ENCODE measurements at places on chromosomes 7 and 10.

DNA sequence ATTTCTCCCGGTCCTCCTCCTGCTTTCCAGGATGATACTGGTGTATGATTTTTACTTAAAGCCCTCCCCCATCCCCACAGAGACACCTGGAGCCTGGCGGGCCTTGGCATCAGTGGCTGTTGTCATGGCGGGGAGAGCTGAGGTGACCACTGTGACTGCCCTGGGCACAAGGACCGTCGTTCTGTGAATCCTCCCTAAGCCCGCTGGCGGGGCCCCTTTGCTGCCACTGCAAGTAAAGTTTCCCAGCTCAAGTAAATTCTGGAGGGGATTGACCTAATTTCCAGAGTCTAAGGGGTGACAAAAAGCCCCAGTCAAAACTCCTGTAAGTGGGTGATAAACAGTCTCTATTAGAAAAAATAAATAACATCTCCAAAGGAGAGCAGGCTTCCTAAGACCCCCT lies 393.2 kb upstream of the PODXL start:
- no peak for DNase-seq

GRCh38 chr7:42625421-42625820 lies 286.4 kb downstream of the C7orf25 start:
- no peak for DNase-seq

DNA sequence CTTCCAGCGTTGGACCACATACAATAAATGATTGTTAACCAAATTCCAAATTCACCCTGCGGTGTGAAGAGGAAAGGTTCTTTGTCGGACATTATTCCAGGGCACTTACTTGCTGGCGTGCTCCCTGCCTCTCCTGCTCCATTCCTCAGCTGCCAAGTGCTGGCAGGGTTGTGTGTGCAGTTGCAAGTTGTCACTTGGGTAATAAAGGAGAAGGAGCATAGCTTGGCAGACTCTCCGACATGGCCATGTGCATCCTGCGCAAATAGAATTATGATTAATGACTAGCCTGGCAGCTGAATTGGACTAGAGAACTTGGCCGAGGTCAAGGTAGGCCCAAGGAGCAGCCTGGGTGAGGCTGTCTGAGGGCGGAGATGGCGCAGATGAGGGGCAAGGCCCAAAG lies 92.3 kb upstream of the ELMO1 start:
- DNase-seq = no peak

DNA sequence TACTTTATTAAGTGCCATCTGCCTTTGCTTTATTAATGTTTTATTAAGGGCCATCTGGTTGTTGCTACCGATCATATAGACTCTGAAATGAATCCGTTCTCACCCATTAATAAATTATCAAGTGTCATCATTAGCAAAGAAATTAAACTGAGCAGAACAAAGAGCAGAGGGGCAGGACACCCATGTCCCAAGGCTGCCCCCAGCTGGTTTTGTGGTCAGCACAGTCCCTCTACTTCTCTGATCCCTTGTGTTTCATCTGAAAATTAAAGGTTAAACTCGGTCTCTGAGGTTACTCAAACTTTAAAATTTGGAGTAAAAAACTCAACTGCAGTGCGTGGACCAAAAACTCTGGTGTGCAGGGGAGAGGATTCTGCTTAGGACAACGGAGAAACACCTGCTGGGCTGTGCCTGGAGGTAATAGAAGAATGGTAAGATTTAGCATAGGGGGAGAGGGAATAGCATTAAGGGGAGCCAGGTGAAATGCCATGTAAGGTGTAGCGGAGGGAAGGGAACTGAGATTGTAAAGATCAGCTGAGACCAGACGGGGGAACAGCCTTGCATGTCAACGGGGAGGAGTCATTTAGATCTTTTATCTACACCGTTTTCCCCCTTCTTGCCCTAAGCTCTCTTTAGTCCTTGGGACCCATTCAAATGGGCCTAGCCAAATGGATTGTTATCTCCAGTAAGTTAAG lies 10.8 kb upstream of the GSDME start:
- DNase-seq = no peak

DNA sequence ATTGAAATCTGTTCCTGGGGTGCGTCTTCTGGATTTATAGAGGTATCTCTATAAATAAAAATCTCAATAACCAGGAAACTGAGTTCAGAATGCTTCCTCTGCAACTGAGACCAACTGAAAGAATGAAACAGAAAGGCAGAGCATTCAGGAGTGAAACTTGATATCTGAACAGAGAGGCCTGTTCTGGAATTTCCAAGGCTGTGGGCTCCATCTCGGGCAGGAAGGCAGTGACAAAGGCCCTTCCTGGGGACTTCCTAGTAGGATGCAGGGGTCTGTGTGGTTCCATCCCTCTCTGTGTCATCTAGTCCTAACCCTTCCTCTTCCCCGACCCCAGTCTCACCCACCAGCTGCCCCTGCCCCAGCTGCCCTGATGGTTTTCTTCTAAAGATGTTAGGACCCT lies 52.0 kb downstream of the JCAD start:
- DNase-seq = no peak

DNA sequence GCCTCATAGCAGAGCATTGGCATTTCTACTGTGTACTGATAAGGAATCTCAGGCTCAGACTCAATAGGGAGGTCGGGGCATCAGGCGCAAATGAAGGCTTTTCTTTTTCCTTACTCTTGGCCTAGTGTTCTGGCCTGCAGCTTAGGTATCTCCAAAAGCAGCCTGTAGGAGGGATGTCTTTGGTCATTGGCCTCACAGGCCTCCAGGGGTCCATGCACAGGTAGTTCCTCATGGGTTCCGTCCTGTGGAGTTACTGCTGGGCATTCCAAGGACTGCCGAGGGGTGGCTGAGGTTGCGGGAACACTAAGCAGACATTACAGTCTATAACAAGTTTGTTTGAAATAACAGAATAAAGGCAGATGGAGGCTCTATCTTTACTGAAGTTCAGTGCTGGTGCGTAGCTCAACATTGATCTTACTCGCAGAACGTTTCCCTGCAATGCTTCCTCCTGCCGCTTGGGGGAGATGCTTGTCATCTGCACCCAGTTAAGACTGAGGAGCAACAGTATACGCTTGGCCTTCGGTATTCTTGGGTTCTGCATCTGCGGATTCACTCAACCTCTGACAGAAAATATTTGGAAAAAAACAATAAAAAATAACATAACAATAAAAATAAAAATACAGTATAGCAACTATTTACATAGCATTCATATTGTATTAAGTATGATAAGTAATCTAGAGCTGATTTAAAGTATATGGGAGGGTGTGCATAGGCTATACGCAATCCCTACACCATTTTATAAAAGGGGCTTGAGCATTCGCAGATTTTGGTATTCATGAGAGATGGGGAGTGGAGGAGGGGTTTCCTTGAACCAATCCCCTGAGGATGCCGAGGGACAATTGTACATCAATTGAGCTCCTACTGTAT lies 58.9 kb downstream of the SH2D4B start:
- DNase-seq = no peak

All from NCI-H2029 treated with DMSO at 0.1 percent for 48 hours (cell line).